ENCODE measurements at places on chromosomes 2 and 18.

DNA sequence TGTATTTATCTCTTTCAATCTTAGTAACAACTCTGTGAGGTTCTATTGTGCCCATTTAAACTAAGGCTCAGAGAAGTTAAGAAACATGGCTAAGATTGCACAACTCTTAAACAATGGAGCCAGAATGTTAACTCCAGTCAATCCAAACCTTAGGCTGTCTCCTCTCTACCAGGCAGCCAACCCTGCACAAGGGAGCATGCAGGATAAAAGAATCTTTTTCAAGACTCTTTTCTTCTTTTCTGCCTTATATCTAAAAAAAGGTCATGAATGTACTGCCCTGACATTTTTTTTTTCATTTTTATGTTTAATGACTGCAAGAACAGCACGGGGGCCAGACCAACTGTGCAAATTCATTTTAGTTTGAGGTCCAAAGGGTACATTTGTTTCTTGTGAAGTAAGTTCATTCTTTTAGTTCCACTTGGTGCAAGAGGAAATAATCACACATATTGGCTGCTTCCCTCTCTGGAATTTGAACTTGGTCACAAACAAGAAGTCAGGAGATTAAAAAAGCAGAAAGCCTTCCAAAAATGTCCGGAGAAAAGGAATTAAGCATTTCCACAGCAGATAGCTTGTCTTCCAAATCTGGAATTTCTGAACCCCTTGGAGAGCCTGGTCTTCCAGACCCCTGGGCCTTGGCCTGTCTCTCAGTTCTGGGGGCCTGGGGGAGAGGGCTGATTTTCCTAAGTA is 96.0 kb upstream of the RIOK3 start:
- no peak for DNase-seq

GRCh38 chr2:20562540-20563225 is 88.2 kb downstream of the HS1BP3 start:
- peak; percentile 69 for DNase-seq

- peak; percentile 68 for DNase-seq
These were observed 279.5 kb downstream of the AGAP1 start for GRCh38 chr2:235773188-235773928.

GRCh38 chr2:170966648-170967396 is 37.8 kb downstream of the GORASP2 start:
- peak; percentile 71 for DNase-seq

GRCh38 chr2:241873081-241873802 is 3.7 kb downstream of the RTP5 start:
- DNase-seq, result peak; percentile 77

- DNase-seq, result no peak
These were observed 64.0 kb upstream of the CABLES1 start for GRCh38 chr18:23071285-23071684.

- no peak for DNase-seq
These were observed 149.0 kb downstream of the PXDN start for GRCh38 chr2:1595274-1595673.

DNA sequence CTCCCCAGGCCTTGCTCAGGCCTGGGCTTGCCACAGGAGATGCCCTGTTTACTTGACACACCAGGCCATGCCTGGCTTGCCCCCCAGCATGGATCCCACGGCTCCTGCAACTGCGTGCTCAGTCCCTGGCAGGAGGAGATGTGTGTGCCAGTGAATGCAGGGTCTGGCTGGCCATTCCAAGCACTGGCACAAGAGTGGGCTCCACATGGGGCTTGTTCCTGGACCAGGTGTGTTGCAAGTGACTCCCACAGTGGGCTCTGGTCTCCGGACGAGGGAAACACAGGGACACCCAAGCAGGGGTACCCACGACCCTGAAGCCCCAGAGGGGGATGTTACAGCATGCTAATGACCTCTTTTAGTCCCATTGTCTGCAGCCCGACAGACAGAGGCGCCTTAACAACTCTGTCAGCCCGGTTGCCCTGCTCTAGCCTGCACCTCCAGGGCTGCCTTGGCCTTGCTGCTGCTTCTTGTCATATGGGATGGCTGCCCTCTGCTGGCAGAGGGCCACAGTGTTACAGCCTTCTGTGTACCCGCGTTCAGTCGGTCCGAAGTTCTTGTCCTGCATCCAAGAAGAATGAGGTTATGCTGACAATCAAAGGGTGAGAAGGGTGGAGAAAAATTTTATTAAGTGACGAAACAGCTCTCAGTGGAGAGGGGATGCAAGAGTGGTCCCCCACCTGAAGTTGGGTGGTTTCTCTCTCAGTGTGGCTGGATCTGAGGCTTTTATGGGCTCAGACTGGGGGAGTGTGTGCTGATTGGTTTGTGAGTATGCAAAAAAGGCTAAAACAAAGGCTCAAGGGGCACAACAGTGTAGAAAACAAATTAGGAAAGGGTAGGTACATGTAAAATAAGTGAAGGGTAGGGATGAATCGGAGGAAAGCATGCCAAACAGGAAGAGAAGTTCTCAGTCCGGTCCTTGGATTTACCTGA is 180.4 kb downstream of the MBD5 start:
- peak; percentile 43 for DNase-seq

- no peak for DNase-seq
These were observed 62.2 kb downstream of the PAPOLG start for GRCh38 chr2:60818272-60818671.

DNA sequence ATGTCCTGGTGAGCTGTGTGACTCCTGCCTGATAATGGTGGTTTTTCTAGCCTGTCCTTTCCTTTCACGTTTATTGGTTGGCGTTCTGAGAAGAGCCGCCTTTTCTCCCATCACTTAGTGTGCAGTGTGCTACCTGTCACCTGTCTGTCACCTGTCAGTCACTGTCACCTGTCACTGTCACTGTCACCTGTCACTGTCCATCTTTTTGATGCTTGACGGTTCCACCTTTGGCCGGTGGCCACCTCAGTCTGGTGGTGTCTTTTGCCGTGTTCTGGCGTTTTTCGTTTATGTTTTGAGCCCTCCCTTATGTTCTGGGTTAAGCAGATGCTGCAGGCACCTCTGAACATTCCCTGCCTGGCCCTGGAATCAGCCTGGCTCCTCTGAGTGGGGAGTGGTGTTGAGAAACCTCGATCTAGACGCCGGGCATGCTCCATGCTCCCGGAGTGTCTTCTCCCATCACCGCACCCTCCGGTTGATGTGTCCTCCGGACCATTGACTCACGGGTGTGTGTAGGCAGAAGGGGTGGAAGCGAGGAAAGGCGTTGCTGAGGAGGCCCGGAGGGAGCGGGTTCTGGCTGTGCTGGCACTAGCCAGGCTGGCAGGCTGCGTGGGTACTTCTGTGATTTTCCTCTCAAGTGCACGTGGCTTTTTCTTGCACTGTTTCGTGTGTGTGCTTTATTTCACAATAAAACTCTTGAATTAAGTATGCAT is 20.7 kb downstream of the DTYMK start:
- DNase-seq, result peak; percentile 35

DNA sequence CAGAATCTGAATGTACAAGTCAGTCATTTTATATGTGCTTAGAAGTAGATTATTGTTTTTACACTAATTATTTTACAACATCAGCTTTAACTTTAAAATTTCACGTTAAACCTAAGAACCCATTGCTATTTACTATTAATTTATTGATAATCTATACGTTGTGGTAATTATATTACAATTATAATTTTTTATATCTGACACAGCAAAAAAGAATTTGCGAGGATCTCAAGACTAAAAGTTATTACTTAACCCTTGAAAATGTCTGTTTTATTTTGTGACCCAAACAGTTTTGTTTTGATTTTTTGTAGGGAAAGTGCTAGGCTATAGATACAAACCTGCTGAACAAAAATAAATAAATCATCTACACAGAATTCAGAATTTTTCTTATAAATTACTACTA is 30.3 kb downstream of the BAZ2B start:
- no peak for DNase-seq

GRCh38 chr2:110958346-110959119 is 162.2 kb upstream of the BCL2L11 start:
- DNase-seq, result no peak

- DNase-seq, result no peak
These were observed 134.0 kb upstream of the CCDC68 start for GRCh38 chr18:55093295-55093694.

- DNase-seq, result no peak
These were observed 12.5 kb downstream of the WIPF1 start for GRCh38 chr2:174585146-174585545.

DNA sequence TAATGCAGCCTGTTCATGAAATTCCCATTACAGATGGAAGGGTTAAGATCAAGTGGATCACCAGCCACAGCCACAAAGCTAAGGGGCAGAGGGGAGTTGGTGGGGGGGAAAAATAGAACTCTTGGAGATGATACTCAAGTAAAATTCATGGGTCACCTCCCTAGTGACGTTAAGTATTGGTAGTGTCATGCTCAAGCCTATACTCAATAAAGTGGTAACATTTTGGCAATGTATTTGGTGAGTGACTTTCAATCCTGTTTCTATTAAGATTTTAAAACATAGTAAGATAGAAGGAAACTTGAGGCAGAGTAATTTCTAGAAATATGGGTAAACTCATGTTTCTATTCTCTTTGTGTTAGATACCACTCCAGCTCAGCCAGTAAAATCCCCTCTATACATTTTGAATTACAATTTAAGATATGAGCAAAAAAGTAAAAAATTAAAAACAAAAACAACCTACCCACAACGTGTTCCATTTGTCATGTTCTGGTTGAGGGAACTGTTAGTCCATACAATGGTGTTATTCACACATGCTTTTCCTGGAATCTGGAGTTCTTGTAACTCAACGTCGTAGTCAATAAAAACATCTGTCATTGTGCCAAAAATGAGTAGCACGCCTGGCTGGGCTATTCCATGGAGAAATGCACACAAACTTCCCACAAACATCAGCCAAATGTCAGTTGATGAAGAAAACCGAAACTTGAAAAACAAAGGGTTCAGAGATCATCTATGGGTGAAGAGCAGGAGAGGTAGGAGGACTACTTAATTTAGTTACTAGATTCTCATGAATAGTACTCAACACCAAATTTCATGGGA is 18.1 kb downstream of the ABCB11 start:
- no peak for DNase-seq

DNA sequence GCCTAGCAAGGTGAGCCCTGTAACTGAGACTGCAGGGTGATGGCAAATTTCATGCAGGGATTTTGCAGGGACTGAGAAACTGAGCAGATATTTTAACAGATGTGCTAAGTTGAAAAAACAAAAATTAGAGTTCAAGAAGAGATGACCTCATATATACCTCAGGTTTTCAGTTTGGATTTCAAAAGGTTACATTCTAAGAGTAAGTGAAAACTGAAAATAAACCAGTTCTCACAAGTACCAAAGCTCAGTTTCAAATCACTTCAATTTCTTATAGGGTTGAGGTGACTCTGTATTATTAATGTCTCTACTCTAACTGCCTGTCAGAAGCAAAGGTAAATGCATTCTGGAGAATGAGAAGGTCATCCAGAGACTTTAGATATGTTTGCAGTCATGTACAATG is 237.4 kb upstream of the VRK2 start:
- no peak for DNase-seq

DNA sequence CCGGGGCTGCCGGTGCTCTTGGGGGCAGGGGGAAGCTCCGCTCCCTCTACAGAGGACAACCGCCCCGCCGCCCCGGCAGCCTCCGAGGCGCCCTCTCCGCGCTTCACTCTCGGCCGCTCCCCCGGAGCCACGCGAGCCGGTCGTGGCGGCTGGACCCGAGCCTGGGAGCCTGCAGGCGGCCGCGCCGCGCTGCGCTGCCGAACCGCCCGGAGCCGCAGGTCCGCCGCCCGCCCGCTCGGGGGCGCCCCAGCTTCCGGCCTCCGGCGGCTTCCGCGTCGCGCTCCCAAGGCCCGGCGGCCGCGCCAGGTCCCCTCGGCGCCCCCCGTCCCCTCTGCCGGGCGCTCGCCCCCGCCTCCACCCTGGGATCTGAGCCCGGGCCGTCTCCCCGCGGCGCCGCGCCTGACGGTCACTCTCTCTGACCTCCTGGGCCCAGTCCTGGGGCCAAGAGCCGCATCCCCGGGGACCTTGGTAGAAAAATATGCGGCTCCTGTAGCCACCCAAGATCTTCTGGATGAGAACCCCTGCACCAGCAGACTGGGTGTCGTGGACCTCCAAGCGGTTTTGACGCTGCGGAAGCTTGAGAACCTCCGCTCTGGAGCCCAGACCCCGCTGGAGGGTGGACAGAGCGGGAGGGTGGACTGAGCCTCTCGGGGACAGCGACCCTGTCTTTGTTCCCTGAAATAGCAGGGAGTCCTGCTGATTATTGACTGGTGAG is 44.3 kb downstream of the SERTAD2 start:
- peak; percentile 96 for DNase-seq

- DNase-seq, result no peak
These were observed 342.4 kb upstream of the ETAA1 start for GRCh38 chr2:67054728-67055127.

- no peak for DNase-seq
These were observed 1.1 kb downstream of the EMILIN1 start for GRCh38 chr2:27079233-27080139.

DNA sequence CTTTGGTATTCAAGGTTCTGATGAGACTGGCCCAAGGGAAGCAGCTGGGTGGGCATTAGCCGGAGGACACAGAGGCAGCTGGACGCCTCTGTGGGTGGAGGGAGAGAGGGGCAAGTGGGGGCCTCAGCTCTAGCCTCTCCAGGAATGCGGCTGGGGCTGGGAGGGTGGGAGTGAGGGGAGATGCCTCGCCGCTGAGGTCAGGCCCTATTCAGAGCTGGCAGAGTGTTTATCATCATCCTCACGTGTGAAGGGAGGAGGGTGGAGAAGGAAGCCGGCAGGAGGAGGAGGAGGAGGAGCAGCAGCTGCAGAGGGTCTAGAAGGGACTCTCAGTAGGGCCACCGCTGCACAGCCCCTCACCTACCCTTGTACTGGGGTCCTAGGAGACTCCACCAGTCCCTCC is 43.1 kb downstream of the TNS1 start:
- DNase-seq, result no peak

- DNase-seq, result no peak
These were observed 66.4 kb downstream of the MRPS9 start for GRCh38 chr2:105104208-105104731.

GRCh38 chr18:72539901-72540300 is 4.2 kb downstream of the CBLN2 start:
- DNase-seq, result no peak

All from H7 (cell line).